ENCODE measurements at places on chromosomes 5 and 9.
A peak's percentile ranks its signal among the peaks of the same experiment; 100 is the strongest.

DNA sequence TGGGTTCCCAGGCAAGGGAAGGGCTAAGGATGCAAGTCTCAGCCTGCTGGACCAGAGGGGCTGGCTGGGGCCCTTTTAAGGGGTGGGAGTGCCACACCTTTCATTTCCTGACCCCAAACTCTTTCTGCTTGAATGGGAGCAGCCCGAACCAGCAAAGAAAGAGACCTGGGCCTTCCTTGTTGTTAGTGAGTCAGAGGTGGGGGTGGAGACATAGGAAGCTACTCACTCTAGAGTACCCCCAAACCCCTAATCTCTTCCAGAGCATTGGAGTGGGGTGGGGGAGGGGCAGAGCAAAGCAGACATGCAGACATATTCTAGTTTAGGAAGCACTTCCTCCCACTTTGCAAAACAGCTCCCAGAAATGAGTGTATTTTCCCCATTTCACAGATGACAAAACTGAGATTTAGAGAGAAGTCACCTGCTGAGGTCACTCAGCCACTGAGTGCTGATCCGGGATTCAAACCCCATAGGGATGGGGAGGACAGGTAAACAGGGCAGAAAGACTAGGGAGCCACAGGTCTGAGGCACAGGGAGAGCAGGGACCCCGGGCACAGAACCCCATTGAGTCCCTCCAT, 6.0 kb upstream of the AQP3 start:
- DNase-seq, result no peak

DNA sequence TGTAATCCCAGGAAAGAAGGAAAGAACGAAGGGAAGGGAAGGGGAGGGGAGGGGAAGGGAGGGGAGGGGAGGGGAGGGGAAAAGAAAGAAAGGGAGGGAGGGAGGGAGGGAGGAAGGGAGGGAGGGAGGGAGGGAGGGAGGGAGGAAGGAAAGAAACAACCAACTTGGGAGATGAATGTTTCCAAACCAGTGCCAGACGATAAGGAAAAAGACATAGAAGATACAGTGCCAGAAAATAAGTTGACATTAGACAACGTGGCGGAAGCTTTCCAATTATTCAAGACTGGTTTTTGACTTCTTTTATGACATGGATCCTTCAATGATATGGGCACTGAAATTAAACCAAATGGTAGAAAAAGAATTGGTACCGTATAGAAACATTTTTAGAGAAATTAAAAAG, 181.2 kb upstream of the POU5F2 start:
- DNase-seq, result no peak

DNA sequence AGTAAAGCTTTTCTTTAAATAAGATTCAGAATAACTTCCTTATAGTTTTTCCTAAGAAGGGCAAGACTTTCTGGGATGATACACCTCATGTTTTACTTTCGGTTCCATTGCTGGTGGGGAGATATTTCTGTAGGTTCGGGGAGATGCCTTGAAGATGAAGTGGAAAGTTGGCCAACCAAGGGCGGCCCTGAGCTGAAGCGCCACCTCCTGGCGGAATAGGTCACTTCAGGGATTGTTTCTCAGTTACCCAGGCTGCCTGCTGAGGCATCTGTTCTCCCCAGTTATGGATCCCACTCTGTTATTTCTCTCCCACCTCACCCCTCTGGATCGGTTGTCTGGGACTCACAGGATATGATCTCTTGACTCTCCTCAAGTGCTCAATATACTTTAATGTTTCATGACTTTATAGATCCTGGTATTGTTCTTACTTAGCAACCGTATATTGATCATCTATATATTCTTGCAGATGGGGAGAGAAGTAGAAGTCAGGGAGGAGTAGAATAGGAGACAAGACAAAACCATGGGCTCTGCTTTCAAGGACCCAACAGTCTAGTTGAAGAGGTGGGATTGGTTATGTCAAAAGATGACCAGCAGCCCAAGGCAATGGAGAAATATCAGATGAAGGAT, 23.4 kb downstream of the MEGF10 start:
- DNase-seq, result peak; percentile 13

- no peak for DNase-seq
Observed at GRCh38 chr9:8278048-8278447, 478.5 kb upstream of the DMAC1 start.

GRCh38 chr5:170986598-170986997, 124.8 kb downstream of the RANBP17 start:
- DNase-seq, result no peak
